ENCODE measurements at places on chromosomes 11 and 22. TPM values are rescaled to one million over a fixed set of nuclear protein-coding genes. Genes with fewer than 3 reads are reported as not detected.

- peaks cover 11% of the 10 kb centered on the region for H3K4me1 ChIP-seq
- H3K4me3 ChIP-seq = no peak overlapping the region
- H3K27ac ChIP-seq = no peak overlapping the region
- no peak for DNase-seq
- no peaks in the 10 kb centered on the region for H3K27me3 ChIP-seq
Observed at GRCh38 chr22:27912101-27912500, 7.0 kb downstream of the PITPNB start.

- H3K4me3 ChIP-seq = no peak overlapping the region
- H3K27ac ChIP-seq = no peak overlapping the region
- no peak for DNase-seq
- H3K4me1 ChIP-seq = no peaks in the 10 kb centered on the region
- peaks cover 90% of the 10 kb centered on the region for H3K36me3 ChIP-seq
- no peaks in the 10 kb centered on the region for H3K27me3 ChIP-seq
Observed at GRCh38 chr11:72014761-72015320, 16.1 kb downstream of the IL18BP start.

DNA sequence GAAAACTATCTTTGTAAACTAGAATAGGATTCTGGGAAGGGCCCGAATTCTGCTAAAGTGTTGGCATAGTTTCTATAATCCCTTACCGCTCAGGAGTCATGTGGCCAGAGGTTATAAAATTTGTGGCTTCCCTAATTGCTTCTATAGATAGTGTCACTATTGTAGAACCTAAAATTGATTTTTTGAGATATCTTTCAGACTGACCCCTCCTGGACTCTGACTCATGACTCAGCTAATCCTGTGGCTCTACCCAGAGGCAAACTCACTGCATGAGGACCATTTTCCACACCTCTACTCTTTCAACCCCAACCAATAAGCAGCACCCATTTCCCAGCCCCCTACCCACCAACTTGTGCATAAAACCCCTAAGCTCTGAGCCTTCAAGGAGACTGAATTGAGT lies 61.8 kb upstream of the PRSS23 start:
- H3K27me3 ChIP-seq = no peaks in the 10 kb centered on the region
- DNase-seq = no peak
- peaks cover 11% of the 10 kb centered on the region for H3K4me1 ChIP-seq
- H3K36me3 ChIP-seq = no peaks in the 10 kb centered on the region
- H3K4me3 ChIP-seq = no peak overlapping the region
- no peak overlapping the region for H3K27ac ChIP-seq

DNA sequence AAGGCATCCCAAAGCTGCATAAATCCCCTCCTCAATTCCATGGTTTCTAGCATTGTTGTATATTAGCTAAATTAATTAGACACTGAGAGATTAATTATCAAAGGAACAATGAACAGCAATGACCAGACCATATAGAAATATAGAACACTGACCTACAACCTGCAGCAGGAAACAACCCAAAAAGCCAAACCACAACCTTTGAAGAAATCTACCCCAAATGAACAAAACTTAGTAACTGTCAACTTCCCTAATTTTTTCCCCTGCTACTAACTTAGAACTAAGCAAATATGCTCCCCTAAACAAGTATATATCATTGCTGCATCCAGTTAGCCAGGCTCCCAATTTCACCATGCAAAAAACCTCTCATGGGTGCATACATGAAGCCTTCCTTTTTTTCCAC lies 268.0 kb upstream of the ANO3 start:
- no peak overlapping the region for H3K4me3 ChIP-seq
- no peaks in the 10 kb centered on the region for H3K4me1 ChIP-seq
- no peaks in the 10 kb centered on the region for H3K27me3 ChIP-seq
- no peaks in the 10 kb centered on the region for H3K36me3 ChIP-seq
- no peak for DNase-seq
- H3K27ac ChIP-seq = no peak overlapping the region

GRCh38 chr22:43317239-43317638 lies 25.9 kb downstream of the SCUBE1 start:
- no peak for DNase-seq
- H3K27ac ChIP-seq = no peak overlapping the region
- H3K27me3 ChIP-seq = no peaks in the 10 kb centered on the region
- no peak overlapping the region for H3K4me3 ChIP-seq
- H3K36me3 ChIP-seq = no peaks in the 10 kb centered on the region
- H3K4me1 ChIP-seq = peaks cover 32% of the 10 kb centered on the region

GRCh38 chr22:18083406-18083805 lies 5.6 kb downstream of the PEX26 start:
- H3K36me3 ChIP-seq = peaks cover 83% of the 10 kb centered on the region
- no peak overlapping the region for H3K4me3 ChIP-seq
- no peak overlapping the region for H3K27ac ChIP-seq
- no peaks in the 10 kb centered on the region for H3K4me1 ChIP-seq
- DNase-seq = no peak

DNA sequence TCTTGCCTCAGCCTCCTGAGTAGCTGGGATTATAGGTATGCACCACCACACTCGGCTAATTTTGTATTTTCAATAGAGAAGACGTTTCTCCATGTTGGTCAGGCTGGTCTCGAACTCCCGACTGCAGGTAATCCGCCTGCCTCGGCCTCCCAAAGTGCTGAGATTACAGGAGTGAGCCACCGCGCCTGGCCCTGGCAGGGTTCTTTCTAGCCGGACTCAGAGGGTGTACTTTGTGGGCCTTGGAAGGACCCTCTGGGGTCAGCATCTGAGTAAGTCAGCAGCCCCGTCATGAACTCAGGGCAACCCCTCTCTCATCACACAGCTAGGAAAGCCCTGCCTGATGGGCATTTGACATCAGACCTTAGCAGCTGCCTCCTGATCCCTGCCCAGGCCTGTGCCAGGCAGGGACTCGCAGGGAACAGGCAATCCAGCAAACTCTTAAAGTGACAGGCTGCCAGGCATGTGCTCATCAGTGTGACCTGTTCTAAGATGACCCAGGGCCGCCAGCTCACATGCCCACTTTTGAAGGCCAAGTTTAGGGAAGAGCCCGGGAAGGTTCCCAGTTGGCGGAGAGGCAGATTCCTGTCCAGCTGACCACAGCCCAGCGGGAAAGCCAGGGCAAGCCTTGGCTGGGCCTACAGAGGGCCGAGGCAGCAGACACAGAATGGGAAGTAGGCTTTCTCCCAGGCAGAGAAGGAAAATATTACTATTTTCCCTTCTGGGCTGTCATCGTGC lies 92.9 kb downstream of the MORC2 start:
- H3K4me3 ChIP-seq = no peak overlapping the region
- no peaks in the 10 kb centered on the region for H3K36me3 ChIP-seq
- DNase-seq = peak; percentile 39
- no peaks in the 10 kb centered on the region for H3K27me3 ChIP-seq

GRCh38 chr11:111450480-111451320 lies 61.5 kb downstream of the BTG4 start:
- no peak overlapping the region for H3K27ac ChIP-seq
- H3K27me3 ChIP-seq = peaks cover 7% of the 10 kb centered on the region
- H3K4me1 ChIP-seq = no peaks in the 10 kb centered on the region
- no peak for DNase-seq

GRCh38 chr22:23077627-23078461 lies 7.5 kb downstream of the GNAZ start:
- no peaks in the 10 kb centered on the region for H3K27me3 ChIP-seq
- DNase-seq = no peak
- H3K27ac ChIP-seq = no peak overlapping the region
- H3K4me1 ChIP-seq = no peaks in the 10 kb centered on the region

GRCh38 chr11:61540528-61540927 lies 32.0 kb downstream of the LRRC10B start:
- no peaks in the 10 kb centered on the region for H3K36me3 ChIP-seq
- H3K4me1 ChIP-seq = no peaks in the 10 kb centered on the region
- H3K27ac ChIP-seq = no peak overlapping the region

Gene MMP1
- not detected for total RNA-seq

Gene GLYAT
- total RNA-seq = not detected
